Natural killer cell (primary cell): ENCODE measurements at places on chromosomes 5 and 9.

DNA sequence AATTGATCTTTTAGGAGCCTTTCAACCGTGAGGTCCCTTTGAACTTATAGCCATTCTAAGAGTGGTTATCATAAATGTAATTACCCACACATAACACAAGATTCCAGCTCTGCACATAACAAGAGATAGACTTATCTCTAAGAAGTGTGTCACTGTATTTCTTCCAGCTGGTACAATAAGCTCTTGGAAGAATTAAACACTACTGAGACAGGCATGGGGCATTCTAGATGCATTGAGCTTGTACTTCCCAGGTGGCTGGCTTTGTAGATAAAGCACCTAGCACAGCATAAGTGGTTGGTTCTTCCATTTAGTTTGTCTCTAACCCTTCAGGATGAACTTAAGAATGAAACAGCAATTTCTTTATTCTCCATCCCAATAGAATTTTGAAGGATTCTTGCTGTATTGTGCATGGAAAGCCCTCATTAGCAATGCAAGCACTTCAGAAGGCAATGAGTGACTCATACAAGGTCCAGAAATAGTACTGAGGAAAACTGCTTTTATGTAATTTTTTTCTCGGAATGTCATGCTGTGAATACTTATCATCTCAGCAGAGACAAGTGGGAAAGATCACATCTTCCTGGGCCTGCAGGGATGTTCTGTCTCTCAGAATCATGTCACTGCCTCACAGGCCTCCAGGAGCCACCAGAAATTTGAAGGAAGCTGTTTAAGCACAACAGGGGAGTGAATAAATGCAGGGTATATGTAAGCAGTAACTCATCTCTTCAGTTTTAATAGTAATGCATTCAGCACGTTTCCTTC is 91.1 kb upstream of the CD180 start:
- no peak for DNase-seq

- no peak for DNase-seq
These were observed 2.6 kb upstream of the SEMA6A start for GRCh38 chr5:116577064-116577788.

- DNase-seq: no peak
These were observed 1187.1 kb downstream of the CDH9 start for GRCh38 chr5:25851301-25851700.

DNA sequence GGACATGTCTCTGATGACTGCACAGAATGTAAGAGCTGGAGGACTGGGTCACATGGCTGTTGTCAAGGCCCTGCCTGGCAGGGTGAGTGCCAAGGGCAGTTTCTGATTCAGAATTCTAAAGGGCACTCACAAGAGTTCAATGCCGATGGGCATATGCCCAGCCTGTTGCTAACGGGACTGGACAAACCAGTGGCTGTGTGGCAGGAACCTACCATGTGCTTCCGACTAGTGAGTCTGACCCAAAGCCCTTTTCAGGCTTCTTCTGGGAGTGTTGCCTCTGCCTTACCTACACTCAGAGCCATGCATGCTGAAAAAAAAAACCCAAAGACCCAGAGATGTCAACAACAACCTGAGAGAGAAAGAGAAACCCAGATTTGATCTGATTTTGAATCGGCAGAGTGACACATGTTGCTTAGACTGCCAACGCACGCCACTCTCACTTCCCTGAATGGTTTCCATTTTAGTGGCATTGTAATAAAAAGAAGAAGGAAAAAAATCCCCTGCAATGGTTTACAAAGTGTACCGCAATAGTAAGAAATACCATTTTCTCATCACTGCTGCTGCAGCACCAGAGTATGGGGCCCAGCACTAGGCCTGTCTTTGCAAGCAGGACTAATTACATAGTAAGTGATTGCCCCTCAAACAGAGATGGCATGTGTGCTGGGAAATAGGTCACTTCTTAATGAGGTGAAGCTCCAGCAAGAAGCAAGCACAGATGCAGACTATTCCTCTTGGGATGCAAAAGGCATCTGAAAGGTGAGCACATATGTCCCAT is 194.3 kb downstream of the PALM2AKAP2 start:
- no peak for DNase-seq

DNA sequence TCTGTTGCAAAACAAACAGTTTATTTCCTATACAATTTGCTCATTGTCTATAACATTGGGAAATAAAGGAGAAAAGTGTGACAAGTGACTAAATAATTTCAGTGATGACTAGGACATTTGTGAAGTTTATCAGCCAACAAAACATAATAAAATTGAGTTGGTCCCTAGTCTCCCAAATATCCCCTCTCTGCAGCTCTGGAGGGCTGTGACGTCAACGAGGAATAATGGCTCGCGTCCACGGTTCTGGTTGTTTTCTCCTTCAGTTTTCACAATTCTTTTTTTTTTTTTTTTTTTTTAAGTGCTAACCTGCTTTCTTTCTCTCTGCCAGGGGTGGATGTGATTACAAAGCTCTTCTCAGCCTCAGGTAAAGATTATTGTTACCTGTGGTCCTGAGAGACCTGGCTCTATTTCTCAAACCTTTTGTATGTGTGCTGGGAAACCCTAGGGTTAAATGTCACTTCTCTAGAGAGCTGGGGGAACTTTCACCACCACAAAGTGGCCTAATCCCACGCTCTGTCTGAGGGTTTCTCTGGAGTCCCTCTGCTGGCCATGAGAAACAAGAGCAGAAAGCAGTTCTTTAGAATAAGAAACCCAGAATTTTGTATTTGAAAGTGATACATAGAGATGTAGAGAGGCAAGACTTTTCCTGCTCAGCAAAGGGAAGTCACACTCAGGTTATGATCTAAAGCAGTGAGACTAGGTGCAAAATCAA is 36.2 kb upstream of the ANKRD55 start:
- DNase-seq: peak; percentile 63

DNA sequence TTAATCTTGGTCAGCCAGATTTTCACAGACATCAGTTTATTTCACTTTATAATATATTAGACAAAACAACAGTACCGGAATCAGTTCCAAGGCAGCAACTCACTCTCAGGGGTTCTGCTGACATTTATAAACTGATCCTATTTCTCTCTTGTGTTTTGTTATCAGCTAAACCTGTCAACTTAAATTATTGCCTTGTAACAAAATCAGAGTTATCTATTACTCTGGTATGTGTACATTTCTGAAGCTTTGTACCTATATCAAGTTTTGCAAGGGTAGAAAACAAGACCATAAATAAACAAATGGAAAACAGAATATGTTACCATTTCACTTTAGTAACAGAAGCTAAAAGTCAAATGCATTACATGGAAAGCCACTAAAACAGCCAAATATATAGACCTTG is 122.1 kb downstream of the SIL1 start:
- DNase-seq: no peak

GRCh38 chr5:75733767-75734166 is 16.5 kb upstream of the POC5 start:
- DNase-seq: no peak

GRCh38 chr9:121876255-121876654 is 216.9 kb downstream of the TTLL11 start:
- no peak for DNase-seq

DNA sequence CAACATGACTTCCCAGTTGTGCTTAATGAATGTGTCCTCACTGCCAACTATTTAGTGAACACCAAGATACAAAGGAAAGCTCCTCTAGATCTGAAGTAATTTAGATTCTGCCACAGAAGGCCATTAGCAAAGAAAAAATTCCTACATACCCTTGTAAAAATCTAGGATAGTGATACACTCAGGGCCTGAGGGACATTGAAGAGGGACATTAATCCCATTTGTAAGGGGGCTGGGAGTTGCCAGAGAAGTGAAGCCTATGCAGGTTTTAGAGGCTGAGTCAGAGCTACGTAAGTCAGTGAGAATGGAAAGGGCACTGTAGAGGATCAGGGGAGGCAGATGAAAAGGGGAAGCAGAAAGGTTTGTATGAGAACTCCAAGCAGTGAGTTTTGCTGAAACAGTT is 286.9 kb upstream of the TARS1 start:
- no peak for DNase-seq

- peak; percentile 96 for DNase-seq
These were observed at the start of gene ABITRAM for GRCh38 chr9:108934323-108934893. Gene ABITRAM (plus strand): TSS chr9:108934400. CDS start chr9:108934487, 87 bp downstream.

DNA sequence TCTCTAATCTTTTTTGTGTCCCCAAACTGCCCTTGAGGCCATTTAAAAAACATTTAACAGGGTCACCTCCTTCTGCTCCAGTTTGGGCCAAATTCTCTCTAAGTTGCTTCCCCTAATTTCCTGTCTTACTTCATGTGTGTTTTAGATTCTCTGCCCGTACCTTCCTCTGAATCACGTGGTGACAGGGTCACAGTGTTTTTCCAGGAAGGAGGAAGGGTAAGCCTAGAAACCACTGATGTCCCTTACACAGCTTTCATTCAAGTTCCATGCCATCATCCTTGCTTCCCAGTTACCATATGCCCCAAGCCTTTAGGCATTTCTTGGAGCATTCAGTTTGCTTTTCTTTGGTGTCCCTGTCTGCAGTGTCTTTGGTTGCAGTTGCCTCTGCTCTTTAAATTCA is 42.4 kb upstream of the MACIR start:
- no peak for DNase-seq

DNA sequence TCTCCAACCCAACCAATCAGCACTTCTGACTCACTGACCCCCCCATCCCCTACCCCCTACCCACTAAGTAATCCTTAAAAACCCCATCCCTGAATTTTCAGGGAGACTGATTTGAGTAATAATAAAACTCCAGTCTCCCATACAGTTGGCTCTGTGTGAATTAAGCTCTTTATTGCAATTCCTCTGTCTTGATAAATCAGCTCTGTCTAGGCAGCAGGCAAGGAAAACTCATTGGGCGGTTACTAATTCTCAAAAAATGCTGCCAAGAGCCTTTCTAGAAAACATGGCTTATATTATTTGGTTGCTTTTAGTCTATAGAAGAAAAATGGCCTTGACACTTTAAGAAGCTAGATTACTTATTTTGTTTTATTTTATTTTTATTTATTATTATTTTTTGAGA is 131.7 kb downstream of the SUSD1 start:
- DNase-seq: no peak
